ENCODE measurements at places on chromosomes 1 and 21.

GRCh38 chr1:188089015-188089414 lies 1260.3 kb downstream of the PLA2G4A start:
- DNase-seq = no peak

DNA sequence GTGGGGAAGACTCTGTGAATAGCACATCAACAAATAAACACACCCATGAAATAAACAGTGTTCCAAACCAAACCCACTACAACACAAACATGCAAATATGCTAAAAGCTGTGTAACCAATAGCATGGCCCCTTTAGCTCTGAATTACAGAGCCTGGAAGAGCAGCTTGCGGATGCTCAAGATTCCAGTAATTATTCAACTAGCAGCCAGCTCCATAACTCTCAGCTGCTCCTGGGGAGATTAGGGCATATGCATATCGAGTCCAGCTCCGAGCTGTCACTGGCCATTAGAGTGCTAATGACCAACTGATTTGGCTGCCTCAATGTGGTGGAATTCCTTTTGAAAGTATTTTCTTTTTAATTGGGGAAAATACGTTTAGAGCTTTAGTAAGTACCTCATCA lies 207.1 kb downstream of the HHAT start:
- DNase-seq = no peak

GRCh38 chr1:159841749-159842148 lies 15.1 kb downstream of the SLAMF8 start:
- no peak for DNase-seq

- no peak for DNase-seq
Measured at GRCh38 chr1:202571719-202572339, 138.4 kb downstream of the SYT2 start.

DNA sequence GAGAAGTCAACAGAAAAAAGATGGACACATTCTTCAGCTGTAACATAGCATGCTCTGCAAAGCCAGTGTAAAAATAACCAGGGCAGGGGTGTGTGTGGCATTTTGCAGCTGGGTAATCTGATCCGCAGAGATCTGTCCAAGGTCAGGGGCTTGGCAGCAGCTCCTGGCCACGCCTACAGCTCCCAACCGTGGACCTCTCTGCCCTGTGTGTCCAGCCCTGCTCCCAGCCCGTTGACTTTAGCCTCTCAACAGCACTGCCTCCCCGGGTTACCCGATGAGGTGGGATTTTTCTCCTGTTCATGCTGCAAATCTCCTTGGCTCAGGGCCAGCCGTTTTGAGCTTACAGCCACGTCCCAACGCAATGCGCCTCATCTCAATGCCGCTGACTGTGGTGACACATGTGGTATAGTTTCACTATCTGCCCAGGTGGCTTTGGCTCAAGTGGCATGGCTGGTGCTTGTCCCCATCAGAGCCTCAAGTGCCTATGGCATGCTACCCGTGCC lies 68.1 kb downstream of the VWA5B1 start:
- peak; percentile 84 for DNase-seq

GRCh38 chr1:5670590-5671350 lies 321.5 kb downstream of the NPHP4 start:
- DNase-seq = no peak

DNA sequence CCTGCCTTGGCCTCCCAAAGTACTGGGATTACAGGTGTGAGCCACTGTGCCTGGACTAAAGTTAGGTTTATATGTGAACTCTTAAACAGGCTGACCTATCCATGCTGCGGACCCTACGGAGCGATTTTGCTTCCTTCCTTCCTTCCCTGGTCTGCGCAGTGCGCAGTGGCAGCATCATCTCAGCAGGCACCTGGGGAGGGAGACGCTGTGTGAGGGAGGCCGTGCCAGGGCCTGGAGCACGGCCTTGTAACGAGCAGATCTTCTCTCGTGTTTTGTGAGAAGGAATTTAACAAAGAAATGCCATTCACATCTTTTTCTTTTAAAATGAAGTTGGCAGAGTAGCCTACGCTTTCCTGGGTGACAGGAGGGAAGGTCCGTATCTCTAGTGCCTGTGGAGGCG lies 45.8 kb downstream of the PKNOX1 start:
- DNase-seq = no peak

DNA sequence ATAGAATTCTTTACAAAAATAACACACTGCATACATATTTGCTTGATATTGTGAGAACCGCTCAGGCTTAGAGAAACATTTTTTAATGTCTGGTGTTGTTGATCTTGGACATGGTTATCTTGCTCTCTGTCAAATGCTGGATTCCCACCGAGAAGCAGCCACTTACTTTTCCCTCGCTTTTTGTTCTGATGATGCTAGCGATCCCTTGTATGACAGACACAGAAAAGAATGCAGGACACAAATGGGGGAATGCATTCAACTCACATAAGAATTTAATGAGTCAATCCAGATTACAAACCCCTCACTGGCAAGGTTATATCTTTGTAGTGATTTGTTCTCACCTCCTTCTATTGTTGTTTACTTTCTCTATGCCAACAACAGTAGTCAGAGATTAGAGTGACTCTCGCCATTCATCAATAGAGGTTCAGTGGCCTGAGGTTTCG lies 76.8 kb upstream of the AKT3 start:
- no peak for DNase-seq

GRCh38 chr1:186985889-186986491 lies 157.2 kb downstream of the PLA2G4A start:
- no peak for DNase-seq

DNA sequence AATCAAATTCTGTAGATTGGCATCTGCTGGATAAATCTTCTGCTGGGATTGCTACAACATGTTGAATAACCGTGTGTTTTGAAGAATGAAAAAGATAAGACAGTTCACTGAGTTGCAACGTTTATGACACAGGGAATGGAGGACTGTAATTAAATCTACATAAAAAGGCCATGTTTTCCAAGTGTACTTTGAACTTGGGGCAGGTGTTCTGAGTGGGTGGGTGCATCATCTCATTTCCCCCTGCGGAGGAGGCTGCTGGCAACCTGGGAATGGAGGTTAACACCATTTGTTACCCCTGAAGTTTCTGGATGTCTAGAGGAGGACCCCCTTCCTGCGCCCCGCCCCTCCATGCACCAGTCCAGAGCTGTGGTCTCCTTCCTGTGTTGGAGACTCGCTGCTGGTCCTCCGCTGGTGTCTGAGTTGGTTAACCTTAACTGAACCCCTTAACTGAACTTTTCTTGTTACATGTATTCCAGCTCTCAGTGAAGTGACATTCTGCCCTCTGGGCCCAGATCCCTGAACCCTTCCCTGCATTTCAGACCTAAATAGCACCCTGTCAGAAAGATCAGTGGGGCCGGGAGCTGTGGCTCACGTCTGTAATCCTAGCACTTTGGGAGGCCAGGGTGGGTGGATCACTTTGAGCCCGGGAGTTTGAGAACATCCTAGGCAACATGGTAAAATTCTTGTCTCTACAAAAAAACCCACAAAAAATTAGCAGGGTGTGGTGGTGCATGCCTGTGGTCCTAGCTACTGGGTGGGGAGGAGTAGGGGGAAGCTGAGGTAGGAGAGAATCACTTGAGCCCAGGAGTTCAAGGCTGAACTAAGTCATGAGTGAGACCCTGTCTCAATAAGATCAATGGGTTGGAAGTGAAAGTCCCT lies 31.8 kb downstream of the UCK2 start:
- no peak for DNase-seq

GRCh38 chr21:34261841-34262468 lies 101.9 kb upstream of the KCNE2 start:
- DNase-seq = no peak

- DNase-seq = no peak
Measured at GRCh38 chr1:29628190-29628589, 391.9 kb downstream of the PTPRU start.

GRCh38 chr1:164637461-164638375 lies 78.7 kb downstream of the PBX1 start:
- DNase-seq = peak; percentile 72

DNA sequence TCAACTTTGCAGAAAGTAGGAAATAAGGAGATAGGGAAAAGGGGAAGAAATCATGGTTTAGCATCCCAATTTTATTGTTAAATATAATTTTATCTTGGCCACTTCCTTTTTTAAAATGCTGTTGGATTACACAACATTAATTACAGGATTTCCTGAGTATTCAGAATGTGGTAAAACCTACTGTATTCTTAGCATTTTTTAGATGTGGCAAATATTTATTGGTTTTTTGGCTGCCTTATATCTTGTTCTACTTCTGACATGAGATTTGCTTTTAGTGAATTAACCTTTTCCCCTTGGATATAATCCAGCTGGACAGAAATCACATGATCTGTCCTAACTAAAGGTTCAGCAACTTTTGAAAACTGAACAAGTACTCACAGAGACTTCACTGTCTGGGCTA lies 104.9 kb downstream of the PTGS2 start:
- no peak for DNase-seq

DNA sequence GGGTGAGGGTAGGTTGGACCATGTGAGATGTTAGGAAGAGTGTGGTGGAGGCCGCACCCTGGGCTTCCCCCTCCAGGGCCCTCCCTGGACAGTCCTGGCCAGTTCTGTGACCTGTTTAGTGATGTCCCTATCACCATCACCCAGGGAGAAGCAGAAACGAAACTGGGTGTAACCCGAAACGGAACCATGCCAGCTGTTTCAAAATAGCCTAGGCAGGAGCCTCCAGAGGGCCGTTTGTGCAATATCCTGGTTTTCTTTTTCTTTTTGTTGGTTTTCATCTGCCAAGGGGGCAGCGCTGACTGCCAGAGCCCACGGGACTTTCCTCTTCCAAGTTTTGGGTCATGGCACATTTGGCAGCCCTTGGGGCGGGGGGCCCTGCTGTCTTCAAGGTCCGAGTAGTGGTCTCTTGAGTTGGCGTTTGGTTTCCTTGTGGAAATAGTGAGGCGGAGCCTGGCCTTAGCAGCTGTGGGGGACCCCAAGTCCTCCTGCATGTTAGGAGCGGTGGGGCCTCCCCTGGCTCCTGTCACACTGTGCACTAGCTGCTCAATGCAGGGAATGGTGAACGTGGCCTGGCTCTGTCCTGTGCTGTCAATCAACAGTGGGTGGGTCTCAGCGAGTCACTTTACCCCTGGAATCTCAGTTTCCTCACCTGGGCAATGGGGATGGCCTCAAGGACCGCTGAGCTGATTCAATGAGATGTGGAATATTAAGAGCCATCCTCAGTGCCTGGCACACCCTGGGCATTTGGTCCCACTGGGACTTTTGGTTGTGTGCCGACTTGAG lies 90.7 kb downstream of the ARHGEF10L start:
- DNase-seq = peak; percentile 74
